ENCODE measurements at places on chromosomes 3 and 15.

DNA sequence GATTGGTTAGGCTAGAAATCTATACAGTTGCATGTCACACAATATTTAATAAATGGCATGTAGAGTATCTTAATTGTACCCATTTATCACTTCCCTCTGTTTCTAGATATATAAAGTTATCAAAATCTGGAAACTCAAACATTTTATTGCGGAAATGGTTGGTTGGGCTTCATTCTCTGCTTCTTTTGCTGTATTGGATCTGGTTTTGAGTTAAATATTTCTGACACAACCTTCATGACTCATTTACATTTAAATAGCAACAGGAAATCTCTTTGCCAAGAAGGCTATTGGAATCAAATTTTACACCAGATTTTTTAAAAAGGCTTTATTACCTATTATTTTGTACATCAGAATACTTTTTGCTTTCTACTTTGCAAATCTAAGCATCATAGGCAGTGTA, 153.8 kb downstream of the EBLN2 start:
- DNase-seq, result no peak

GRCh38 chr3:37145611-37146010, 28.8 kb downstream of the LRRFIP2 start:
- DNase-seq, result no peak

DNA sequence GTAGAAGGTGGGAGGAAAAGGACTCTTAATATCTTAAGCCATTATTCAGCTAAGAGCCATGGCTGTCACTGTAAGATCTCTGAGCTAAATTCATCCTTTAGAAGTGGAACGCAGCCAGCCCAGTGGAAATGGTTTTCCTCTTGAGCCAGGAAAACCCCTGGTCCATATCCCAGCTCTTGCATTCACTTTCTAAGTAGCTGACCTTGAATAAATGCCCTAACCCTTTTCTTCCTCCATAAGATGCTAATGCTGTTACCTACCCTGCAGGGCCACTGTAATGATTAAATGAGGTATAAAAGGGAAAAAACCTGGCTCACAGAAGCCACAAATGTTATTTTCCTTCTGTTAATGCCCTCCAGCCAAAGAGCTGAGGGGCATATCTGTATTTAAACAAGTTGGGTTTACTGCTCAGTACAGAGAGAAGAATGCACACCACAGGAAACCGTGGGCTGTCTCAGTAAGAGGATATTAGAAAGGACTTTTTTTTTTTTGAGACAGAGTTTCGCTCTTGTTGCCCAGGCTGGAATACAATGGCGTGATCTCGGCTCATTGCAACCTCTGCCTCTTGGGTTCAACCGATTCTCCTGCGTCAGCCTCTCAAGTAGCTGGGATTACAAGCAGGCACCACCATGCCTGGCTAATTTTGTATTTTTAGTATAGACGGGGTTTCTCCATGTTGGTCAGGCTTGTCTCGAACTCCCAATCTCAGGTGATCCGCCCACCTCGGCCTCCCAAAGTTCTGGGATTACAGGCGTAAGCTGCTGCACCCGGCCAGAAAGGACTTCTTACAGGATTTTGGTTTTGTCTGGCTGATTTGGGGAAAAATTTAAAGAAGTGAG, 6.8 kb downstream of the UBL7 start:
- DNase-seq, result no peak

GRCh38 chr3:117486719-117487716, 777.4 kb downstream of the TUSC7 start:
- DNase-seq, result no peak

GRCh38 chr3:63413523-63413922, 135.4 kb downstream of the SYNPR start:
- no peak for DNase-seq

DNA sequence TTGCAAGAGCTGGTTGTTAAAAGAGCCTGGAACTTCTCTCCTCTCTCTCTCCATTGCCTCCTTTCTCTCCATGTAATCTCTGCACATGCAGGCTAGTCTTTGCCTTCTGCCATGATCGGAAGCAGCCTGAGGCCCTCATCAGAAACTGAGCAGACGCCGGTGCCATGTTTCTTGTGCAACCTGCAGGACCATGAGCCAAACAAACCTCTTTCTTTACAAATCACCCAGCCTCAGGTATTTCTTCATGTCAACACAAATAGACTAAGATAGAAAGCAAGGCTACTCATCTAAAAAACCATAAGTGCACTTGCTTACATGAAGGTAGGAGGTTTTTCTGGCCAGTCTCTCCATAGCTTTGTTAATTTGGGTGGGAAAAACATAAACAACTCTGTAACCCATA, 8.7 kb downstream of the PDZRN3 start:
- no peak for DNase-seq

DNA sequence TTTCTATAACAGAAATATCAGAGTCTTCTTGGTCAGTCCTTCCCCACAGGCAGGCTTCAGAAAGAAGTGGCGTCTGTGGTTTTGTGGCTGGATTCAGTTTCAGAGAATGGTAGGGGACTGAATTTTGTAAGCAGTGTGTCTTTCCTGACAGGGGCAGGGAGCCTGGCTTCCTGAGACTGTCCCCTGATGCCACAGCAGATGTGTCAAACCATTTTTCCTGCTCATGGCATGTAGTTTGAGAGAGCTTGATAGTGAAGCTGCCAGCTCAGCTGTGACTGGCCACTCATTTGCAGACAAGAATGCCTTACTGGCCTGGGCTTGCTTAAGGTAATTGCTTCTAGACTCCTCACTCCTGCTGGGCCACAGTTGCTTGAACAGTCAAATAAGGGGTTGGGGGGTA, 26.4 kb downstream of the LARS2 start:
- DNase-seq, result no peak

DNA sequence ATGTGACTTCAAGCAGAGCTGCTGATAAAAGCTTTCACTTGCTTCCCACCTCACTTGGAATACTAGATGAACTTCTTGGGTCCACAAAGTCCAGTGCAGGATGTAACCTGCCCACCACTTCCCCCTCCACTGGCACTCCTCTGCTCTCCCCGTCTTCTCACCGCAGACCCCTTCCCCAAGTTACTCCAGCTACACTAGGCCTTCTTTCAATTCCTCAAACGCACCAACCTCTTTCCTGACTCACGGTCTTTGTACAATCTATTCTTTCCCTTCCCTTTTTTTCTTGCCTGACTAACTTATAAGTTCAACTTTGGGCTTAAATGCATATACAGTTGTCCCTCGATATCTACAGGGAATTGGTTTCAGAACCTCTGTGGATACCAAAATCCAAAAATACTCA, 5.2 kb upstream of the ATP13A3 start:
- no peak for DNase-seq

DNA sequence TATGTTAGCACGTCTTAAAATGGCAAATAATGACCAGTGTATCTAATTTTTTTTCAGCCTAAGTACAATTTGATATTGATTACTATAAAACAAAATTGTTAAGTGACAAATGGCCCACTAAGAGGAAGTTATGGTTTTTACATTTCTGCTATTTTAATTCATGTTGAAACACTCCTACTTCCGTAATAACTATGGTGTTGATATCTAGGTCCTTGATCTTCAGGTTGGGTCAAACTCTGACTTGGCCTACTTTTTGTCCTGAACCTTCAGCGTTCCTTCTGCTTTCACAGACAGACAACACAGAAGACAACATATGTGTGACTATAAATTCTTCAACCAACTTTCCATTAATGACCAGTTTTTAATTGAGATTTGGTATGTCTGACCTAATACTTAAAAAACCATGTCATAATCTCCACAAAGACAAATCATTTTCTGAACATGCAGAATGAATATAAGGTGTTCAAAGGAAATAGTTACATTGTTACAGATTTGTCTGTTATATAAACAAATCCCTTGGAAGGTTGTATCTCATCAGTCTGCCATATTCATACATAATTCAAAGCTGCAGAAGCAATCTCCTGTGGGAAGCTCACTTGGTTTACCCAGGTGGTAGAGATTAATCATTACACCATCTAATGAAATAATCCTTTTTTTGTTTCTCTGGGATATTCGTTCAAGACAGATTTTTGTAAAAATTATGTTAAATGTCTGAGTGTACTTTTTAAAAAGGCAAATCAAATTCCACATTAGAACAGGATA, 92.1 kb upstream of the TSPAN3 start:
- DNase-seq, result no peak

- no peak for DNase-seq
Observed at GRCh38 chr15:25954398-25954797, 91.3 kb upstream of the ATP10A start.

DNA sequence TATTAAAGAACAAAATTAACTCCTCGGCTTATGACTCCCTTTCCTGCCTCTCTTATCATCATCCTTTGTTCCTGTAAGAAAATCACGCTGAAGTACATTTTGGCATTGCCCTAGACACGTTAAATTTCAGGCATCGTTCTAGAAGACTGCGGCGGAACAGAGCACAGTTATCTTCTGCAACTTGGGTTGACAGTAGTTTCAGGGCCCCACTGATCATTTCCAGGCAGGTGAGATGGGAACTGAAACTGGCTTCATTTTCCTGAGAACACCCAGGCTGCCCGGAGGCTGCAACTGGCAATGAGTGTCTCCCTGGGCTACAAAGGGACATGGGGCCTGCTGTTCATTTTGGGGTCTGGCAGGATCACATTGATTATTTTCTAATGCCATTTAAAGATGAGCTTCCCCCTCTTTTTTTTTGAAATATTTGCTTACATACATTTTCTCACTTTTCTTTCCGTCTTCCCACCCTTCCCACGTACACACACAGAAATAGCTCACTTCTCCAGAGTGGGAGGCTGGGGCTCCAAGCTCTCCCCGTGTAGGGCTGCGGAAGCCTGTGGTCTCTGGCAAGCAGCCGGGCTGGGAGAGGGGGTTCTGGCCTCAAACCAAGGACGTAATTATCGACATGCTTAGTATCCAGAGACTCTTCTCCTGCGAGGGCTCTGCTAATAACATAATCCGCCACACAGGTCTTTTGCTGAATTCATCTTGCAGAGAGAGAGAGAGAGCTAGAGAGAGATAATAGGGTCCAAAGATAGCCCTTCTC, 267.4 kb downstream of the ABHD5 start:
- DNase-seq, result no peak

DNA sequence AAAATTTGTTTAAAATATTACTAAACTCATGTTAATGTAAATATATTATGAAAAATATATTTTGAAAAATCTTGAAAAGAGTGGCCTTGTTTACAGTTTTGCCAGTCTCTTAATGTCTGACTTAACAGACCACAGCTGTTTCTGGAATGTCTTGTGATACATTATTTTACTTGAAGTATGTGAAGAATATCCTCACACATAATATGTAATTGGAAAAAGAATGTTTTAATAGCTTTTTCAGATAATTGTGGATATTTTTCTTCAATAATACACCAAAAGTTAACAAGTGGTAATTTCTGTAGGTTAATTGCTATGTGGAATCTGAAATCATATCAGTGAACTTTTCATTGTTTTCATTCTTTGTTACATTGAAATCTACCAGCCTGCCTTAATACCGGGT, 101.3 kb downstream of the UBE2E2 start:
- no peak for DNase-seq

GRCh38 chr3:145648396-145648795, 512.6 kb downstream of the PLOD2 start:
- DNase-seq, result no peak

GRCh38 chr3:39839484-39839883, 30.1 kb downstream of the MYRIP start:
- no peak for DNase-seq

- DNase-seq, result no peak
Observed at GRCh38 chr3:177894081-177894728, 642.0 kb upstream of the KCNMB2 start.

GRCh38 chr3:71305231-71306206, 278.0 kb downstream of the FOXP1 start:
- DNase-seq, result no peak

DNA sequence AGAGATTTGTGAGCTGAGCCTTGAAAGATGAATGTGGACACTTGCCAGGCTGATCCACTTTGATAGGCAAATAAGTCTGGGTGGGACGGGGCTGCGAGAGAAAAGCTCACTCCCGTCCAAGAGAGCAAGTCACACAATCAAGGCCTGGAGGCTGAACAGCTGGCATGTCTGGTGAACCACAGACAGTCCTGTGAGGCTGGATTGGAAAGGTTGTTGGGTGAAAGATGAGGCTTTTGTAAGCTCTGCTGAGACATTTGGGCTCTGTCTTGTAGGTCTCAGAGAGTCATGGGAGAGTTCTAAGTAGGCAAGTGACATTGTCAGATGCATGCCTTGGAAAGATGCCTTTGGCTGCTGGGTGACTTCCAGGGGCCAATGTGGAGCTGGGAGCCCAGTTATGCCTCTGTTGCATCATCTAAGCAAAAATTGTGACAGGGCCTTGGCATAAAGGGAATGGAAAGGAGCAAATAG, 38.5 kb downstream of the RPLP1 start:
- no peak for DNase-seq

DNA sequence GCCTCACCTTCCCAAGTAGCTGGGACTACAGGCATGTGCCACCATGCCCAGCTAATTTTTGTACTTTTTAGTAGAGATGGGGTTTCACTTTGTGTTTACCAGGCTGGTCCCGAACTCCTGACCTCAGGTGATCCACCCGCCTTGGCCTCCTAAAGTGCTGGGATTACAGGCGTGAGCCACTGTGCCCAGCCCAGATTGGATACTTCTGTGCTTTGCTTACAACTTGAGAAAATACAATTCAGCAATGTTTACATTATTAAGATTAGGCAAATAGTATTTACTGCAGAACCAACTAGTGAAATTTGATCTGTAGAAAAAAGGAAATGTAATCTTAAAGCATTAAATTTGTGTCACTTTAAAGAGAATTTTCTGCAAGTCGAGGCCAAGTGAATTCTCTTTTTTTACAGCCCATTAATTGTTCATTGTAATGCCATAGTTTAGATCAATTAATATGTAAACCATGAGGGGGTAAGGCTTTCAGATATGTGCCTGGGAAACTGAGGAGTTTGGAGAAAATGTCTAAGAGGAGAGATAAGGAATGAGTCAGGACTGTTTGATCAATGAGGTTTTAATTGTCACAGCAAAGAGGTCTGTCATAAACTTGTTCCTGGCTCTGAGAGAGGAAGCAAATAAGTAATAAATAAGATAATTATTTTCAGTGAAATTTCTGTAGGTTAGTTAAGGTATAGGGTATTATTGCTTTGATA, 15.3 kb downstream of the PYDC2 start:
- DNase-seq, result no peak

DNA sequence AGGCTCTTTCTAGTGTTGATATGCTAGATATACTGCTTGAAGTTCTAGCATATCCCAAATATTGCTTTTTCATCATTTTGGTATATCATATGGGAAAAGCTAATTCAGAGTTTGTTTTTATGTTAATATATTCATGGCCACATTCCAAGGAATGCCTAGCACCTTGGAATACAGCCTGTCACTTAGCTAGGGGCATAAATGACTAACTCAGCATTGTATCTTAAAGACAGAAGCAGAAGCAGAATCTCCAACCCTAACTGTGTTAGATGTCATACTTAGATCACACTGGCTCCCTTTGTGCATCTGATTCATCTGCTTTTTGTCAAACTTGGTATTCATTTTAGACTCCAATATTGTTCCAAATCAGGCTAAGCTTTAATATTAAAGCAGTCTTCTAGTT, 130.8 kb upstream of the TSPAN3 start:
- no peak for DNase-seq

- no peak for DNase-seq
Observed at GRCh38 chr3:72426618-72427397, 421.4 kb downstream of the SHQ1 start.

- no peak for DNase-seq
Observed at GRCh38 chr3:195802795-195803194, 8.9 kb downstream of the MUC4 start.

GRCh38 chr3:43254125-43254524, 32.2 kb upstream of the SNRK start:
- DNase-seq, result no peak
